ENCODE measurements at places on chromosomes 16 and 17.

- DNase-seq, result no peak
Observed at GRCh38 chr16:4093495-4094126, 22.6 kb downstream of the ADCY9 start.

GRCh38 chr17:29219378-29220047, 27.1 kb upstream of the CRYBA1 start:
- peak; percentile 64 for DNase-seq

DNA sequence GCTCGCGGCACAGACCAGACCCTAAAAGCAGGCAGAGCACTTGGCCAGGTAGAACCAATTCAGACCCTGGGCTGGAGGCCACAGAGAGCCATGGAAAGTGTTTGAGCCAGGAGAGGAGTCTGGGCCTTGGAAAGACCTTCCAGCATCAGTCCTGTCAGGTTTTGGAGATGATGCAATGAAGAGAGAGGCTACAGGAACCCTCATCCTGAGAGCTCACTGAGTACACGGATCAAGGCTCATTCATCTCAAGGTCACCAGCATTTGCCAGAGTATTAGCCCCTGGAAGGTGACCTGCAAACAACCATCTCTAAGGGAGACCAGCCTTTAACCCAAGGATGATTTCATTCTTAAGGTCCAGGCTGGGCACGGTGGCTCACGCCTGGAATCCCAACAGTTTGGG, 27.8 kb downstream of the TLE7 start:
- DNase-seq, result no peak

DNA sequence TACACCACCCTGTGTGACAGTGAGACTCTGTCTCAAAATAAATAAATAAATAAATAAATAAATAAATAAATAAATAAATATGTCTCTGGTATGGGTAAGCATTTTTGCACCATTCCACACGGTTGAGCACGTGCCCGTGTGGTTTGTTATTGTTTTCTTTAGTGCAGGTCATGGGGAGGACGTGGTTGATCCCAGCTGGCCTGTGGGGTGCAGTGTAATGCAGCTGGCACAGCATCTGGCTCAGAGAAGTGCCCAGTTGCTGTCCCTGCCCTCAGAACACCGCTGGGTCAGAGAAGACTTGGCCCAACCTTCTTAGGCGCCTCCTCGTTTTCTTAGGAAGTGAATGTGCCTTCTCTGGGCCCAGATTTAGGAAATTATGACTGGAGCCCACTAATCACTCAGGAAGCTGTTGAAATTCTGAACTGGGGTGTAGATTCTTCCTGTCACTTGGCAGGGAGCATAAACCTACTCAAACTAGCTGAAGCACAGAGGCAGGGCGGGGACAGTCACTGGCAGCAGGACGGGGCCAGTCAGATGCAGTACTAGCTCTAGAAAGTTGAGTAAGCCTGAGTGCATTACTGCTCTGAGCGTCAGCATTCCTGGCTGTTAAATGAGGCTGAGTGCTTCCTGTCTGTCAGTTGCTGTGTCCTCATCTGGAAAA, 85.9 kb downstream of the SNX29 start:
- no peak for DNase-seq

DNA sequence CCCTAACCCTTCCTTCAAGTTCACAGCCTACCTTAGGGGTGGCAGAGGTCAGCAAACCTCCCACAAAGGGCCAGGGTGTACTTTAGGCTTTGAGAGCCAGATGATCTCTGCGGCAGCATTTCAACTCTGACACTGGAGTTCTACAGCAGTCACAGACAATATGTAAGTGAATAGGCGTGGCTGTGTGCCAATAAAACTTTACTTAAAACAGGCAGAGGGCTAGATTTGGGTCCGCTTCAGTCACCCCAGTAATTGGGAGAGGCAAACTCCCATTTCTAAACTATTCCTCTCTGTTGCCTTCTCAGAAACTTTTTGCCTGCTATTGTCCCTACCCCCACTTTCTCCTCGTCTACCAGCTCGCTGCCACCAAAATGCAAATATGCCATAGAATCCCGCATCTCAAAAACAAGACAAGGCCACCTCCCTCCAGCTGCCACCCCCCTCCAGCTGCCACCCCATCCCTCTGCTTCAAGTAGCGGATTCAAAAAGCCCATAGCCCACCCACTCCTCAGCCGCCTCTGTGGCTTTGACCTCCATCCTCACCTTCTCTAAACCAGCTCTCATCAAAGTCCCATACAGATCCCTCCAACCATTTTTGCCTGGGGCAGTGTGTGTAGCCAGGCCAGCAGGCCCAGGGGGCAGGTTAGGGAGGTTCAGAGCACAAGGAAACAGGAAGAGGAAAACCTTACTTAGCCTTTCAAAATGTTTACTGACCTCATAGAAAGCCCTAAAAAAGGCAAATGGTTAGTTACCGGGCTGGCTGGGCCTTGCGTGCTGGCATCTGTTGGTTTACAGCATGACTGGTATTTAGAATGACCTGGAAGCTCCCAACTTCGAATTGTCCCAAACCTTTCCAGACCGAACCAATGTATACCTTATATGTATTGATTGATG, 19.9 kb upstream of the DNAH17 start:
- no peak for DNase-seq

- DNase-seq, result no peak
Observed at GRCh38 chr16:82562183-82562683, 64.5 kb upstream of the CDH13 start.

GRCh38 chr16:15653227-15653626, 3.2 kb downstream of the NDE1 start:
- DNase-seq, result no peak

- no peak for DNase-seq
Observed at GRCh38 chr16:4661661-4662060, 31.7 kb upstream of the NUDT16L1 start.

GRCh38 chr17:17902877-17903276, 66.1 kb upstream of the SREBF1 start:
- no peak for DNase-seq

DNA sequence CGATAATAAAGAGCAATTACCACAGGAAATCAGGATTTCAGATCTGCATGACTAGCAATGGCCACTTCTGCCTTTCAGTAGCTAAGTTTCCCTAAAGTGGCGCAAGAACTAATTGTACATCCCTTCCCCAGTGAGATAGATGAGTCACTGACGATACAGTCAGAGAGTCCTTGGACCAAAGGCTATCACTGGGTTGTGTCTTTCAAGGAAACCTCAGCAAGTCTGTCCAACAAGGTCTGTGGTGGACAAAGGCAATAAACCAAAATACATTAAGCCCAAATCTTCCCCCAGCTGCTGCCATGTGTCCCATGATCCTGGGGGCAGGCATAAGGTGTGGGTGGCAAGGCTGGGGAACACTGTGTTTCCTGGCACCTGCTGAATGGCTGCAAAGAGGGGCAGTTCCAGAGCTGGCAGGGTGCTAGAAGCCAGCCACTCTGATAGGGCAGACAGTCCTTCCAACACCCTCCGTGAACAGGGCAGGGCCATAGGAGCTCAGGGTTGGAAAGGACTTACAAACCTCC, 20.5 kb upstream of the MTMR4 start:
- DNase-seq, result no peak

GRCh38 chr17:27531469-27531961, 75.3 kb downstream of the KSR1 start:
- no peak for DNase-seq

GRCh38 chr17:44086364-44087311, 16.1 kb downstream of the G6PC3 start:
- peak; percentile 62 for DNase-seq

DNA sequence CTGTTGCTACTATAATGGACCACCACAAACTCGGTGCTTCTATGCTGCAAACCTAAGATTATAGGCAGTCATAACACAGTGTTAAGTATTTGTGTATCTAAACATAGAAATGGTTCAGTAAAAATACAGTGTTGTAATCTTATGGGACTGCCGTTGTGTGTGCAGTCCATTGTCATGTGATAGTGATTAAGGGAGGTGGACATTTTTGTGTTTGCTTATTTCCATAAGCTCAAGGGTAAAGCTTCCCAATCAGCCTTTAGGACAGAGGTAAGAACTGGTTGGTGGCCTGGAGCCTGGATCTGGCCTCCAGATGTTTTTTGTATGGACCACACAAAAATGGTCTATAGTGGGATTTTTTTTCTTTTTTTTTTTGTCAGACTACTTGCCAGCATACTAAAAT, 29.9 kb downstream of the WWOX start:
- DNase-seq, result no peak

DNA sequence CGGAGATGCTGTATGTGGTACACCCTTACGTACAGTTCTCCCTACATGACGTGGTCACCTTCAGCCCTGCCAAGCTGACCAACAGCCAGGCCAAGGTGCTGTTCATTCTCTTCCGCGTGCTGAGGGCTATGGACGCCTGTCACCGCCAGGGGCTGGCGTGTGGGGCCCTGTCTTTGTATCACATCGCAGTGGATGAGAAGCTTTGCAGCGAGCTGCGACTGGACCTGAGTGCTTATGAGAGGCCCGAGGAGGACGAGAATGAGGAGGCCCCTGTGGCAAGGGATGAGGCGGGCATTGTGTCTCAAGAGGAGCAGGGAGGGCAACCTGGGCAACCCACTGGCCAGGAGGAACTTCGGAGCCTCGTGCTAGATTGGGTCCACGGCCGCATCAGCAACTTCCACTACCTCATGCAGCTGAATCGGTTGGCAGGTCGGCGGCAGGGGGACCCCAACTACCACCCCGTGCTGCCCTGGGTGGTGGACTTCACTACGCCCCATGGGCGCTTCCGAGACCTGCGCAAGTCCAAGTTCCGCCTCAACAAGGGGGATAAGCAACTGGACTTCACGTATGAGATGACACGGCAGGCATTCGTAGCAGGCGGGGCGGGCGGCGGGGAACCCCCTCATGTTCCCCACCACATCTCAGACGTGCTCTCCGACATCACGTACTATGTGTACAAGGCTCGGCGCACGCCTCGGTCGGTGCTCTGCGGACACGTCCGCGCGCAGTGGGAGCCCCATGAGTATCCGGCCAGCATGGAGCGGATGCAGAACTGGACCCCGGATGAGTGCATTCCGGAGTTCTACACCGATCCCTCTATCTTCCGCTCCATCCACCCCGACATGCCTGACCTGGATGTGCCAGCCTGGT, 1.4 kb downstream of the WDR81 start:
- no peak for DNase-seq

DNA sequence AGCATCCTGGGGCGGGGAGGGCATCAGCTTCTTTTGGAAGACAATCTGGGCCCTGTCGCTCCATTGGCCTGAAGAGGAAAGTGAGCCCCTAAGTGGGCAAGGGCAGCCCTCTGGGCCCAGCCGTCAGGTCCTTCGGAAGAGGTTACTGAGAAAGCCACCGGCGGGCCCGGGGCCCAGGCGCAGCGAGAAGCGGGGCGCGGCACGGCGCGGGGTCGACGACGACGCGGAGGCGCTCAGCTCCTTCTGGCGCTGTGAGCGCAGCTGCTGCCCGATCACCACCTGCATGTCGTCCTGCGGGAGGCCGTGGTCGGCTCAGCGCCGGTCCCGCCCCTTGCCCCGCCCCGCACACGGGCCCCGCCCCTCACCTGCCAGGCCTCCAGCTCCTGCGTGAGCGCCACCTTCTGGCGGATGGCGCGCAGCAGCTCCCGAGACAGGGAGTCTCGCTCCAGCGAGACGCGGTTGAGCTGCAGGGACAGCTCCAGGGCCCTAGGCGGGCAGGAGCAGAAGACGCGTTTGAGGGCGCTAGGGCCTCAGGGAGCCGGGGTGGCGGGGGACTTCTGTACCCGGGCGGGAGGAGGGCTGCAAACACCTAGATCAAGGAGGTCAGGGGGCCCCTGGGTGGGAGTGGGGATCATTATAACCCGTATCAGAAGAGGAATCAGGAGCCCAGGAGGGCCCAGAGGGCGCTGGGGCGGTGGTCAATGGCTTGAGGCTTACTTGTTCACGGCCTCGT, 4.3 kb downstream of the THOC6 start:
- peak; percentile 87 for DNase-seq

- DNase-seq, result no peak
Observed at GRCh38 chr17:39018267-39019134, 51.3 kb upstream of the FBXO47 start.

DNA sequence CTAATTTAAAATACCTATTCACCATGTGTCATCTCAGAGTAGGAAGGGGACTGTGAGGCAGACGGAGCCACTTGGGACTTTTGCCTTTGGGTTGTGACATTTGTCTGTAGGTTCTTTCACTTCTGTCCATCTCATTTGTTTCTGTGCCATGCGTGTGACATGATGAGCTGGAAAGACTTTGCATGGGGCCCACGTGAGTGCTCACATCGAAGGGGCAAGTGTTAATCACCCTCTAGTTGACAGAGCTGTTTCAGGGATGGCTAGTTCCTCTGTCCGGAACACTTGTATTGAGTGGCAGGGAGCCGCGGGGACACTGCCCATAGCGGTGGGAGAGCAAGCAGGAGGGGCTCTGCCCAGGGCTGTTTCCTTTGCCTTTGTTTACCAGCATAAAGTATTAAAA, 112.0 kb downstream of the RPTOR start:
- DNase-seq, result no peak

DNA sequence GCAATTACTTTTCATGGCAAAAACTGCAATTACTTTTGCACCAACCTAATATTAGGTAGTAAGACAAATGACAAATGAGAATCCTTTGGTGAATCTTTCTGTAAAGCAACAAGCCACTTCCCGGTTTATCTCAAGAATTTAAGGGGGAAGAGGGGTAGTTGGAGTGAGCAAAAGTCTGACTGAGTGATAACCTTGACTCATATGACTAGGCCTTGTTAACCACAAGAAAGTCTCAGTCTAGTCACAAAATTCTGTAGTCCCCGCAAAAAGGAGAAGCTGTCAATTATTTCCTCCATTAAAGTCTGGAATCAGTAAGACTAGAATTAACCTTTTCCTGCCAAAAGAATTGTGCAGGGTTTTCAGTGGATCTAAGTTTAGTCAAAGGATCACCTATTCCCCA, 72.2 kb upstream of the GNAO1 start:
- no peak for DNase-seq

- no peak for DNase-seq
Observed at GRCh38 chr17:55510986-55511721, at the start of gene SMIM36. SMIM36 (minus strand) TSS chr17:55511452.

DNA sequence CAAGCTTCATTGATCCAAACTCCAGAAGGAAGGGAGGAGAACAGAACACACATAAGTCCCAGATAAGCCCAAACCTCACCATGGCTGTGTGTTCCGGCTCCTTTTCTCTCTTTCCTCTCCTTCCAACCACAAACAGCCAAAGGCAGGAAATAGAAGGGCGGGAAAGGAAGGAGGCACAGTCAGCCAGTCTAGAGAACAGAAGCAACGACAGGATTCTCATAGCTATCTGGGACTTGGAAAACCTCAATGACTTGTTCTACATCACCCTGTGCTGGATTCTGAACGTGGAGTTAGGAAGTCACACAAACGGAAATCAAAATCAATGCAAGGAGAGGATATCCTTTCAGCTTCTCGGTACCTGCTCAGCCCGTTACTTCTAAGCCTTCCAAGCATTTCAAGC, 9.0 kb downstream of the CRK start:
- DNase-seq, result no peak

GRCh38 chr17:7512824-7513540, 28.8 kb downstream of the POLR2A start:
- no peak for DNase-seq

DNA sequence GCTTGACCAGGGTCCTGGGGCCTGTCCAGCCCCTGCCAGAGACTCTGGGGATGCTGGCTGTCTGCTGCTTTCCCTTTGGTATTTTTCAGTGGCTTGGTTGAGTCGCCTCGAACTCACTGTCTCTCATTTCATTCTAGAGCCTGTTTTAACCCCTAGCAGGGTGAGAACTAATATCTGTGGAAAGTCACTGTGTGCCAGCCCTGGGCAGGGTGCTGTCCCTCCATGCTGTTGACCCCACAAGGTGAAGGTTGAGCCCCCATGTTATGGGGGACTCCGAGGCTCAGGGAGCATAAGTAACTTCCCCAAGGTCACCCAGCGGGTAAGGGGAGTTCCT, 33.0 kb downstream of the DCAKD start:
- peak; percentile 32 for DNase-seq

Data from activated naive CD8-positive, alpha-beta T cell treated with anti-CD3 and anti-CD28 coated beads for 36 hours (primary cell).